HS-27A (cell line): ENCODE measurements at places on chromosomes 7 and 10.

- DNase-seq, result no peak
Observed at GRCh38 chr10:100786591-100786990, 41.2 kb downstream of the PAX2 start.

DNA sequence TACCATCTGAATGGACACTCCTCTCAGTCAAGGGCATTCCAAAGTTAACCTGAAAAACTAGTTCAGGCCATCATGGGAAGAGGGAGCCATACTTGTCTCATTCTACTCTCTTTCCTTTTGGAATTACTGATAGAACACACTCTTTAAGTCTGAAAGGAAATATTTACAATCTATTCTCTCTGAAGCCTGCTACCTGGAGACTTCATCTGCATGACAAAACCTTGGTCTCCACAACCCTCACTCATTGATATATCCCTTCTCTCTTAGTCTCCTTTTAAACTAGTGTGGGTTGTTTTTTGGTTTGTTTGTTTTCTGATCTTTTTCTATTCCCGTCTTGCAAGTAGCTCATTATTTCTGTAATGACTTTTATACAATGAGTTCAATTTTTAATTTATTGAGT, 169.5 kb downstream of the C1GALT1 start:
- no peak for DNase-seq

GRCh38 chr7:69839782-69840181, 241.5 kb downstream of the AUTS2 start:
- DNase-seq, result no peak

GRCh38 chr10:6103591-6103990, 14.8 kb downstream of the RBM17 start:
- no peak for DNase-seq

GRCh38 chr10:78134773-78135306, 101.2 kb downstream of the RPS24 start:
- no peak for DNase-seq
